ENCODE measurements at places on chromosomes 16 and 17.

DNA sequence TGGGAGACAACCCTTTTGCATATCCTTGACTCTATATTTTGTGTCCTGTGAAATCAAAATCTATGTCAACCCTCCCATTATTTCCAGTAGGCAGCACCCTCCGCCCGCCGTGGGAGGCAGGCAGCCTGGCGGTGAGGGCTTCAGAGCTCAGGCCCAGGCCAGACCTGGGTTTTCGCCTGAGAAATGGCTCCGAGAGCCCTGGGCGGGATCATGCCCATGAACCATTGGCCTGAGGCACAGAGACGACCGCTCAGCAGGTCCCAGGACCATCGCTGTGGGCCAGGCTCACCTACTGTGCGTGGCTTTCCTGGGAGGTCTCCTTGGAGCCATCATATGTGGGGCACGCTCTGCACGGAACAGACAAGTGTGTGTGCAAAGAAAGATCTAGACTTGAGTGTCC, 6.3 kb upstream of the SLC38A8 start:
- no peak for DNase-seq

GRCh38 chr16:75627851-75628250, 4.8 kb upstream of the ADAT1 start:
- no peak for DNase-seq

DNA sequence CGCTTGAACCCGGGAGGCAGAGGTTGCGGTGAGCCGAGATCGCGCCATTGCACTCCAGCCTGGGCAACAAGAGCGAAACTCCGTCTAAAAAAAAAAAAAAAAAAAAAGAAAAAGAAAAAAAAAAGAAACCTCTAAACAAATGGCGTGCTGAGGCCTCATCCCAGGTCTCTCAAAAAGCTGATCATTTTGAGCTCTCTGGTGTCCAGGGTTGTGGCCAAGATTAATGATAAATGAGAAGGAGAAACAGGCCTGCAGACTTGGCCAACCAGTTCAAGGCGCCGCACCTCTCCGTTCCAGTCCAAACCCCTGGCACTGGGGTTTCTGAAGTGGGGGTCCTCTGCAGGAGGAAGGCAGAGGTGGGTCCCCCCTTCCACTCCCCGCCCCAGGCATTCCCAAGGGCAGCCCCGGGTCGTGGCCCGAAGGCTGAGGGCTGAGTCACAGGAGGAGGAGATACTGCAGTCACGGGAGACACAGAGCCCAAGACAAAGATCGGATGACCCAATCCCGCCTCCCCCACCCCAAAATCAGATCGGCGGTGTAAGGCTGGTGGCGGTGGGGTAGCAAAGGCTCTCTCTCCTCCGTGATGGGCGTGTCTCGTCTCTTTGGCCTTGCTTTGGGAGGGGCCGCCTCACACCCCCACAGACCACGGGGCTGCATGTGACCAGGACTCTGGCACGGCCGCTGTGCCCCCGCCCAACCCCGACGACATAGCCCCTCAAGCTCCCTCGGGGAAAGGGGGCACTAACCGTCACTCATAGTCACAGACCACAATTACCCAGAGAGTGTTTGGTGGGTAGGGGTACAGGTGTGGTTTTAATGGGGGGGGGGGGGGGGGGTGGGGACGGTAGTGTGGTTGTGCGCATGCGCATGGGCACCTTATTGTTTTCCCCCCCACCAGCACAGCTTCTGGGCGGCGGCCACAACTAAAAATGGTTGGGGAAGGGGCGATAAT, 1.1 kb downstream of the VAT1 start:
- DNase-seq, result peak; percentile 41

GRCh38 chr16:27327586-27327915, 13.8 kb downstream of the IL4R start:
- DNase-seq, result no peak

DNA sequence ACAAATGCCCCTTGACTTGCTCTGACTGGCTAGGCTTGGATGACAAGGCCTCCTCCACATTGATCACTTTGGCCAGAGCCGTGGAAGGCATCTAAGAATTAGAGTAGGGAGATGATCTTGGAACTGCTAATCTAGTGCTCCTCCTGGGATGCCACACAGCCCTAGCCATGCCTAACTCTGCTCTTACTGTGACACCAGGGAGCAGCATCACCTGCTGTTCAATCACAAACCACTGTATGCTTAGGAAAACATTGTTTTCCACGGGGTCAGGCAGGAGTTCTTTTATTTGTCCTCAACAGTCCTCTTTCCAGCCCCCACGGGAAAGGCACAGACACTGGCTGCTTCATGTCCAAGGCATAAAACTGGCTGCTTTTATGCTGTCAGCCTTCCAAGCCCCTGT, 46.3 kb downstream of the C16orf78 start:
- no peak for DNase-seq

- no peak for DNase-seq
Measured at GRCh38 chr17:3655766-3656165, 12.6 kb downstream of the TAX1BP3 start.

- no peak for DNase-seq
Measured at GRCh38 chr16:85220125-85220839, 108.0 kb upstream of the CIBAR2 start.

GRCh38 chr16:320206-320605, 32.3 kb downstream of the AXIN1 start:
- DNase-seq, result no peak

GRCh38 chr16:81421536-81421935, 23.1 kb upstream of the CMIP start:
- no peak for DNase-seq

DNA sequence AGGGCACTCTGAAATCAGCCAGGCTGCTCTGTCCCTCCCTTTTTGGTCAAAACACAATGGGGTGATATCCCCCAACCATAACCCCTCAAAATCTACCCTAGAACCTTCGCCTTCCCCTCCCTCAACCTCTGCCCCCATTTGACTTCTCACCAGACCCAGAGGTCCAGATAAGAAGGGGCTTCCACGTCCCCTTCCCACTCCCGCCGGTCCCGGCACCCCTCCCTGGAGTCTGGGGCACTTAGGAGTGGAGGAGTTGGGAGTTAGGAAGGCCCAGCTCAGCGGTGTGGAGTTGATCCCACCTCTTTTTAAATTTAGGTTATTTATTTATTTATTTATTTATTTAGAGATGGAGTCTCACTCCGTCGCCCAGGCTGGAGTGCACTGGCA, 619 bp upstream of the TMEM92 start:
- DNase-seq, result no peak

GRCh38 chr16:12664164-12664733, 139.4 kb downstream of the CPPED1 start:
- no peak for DNase-seq
